ENCODE measurements at places on chromosomes 3 and 15.

- no peak for DNase-seq
Observed at GRCh38 chr3:45921158-45922038, 21.9 kb upstream of the CXCR6 start.

GRCh38 chr15:57286446-57287122 lies 89.7 kb upstream of the CGNL1 start:
- no peak for DNase-seq

GRCh38 chr3:48425281-48425812 lies 4.5 kb downstream of the PLXNB1 start:
- no peak for DNase-seq

DNA sequence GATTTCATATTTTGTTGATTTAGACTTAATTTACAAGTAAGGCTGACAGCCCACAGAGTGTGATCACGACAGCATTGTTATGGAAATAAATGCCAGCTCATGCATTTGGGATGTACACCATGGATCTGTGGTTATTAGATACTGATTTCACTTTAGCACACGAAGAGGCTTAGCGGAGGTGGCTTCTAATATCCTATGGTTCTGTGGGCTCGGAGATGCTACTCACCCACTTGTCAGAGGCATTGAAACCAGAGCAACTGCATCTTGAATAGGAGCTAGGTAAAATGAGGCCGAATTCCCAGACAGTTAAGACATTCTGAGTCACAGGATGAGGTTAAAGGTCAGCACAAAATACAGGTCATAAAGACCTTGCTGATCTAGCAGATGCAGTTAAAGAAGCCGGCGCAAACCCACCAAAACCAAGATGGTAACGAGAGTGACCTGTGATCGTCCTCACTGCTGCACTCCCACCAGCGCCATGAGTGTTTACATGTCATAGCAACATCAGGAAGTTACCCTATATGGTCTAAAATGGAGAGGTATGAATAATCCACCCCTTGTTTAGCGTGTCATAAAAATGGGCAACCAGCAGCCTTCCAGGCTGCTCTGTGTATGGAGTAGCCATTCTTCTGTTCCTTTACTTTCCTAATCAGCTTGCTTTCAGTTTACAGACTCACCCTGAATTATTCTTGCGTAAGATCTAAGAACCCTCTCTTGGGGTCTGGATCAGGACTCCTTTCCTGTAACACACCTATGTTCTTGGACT lies 117.5 kb downstream of the PGPEP1L start:
- DNase-seq, result no peak

- no peak for DNase-seq
Observed at GRCh38 chr3:170941551-170941950, 33.1 kb upstream of the EIF5A2 start.

DNA sequence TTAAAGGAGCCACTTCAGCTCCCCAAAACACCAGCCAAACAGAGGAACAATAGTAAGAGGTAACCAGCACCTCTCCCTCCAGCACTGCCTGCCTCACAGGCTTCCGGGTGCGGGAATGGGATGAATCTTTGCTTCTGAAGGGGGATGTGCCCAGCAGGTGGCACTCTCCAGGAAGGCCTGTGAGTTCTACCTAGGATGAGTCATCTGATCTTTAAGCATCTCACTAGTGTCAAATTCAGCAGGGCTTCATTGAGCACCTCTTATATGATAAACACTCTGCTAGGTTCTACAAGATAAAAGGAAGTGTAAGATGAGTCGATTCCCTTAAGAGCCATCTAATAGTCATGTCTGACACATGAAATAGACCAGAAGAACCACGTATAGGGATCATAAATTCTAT lies 237.4 kb upstream of the UMPS start:
- DNase-seq, result peak; percentile 17

DNA sequence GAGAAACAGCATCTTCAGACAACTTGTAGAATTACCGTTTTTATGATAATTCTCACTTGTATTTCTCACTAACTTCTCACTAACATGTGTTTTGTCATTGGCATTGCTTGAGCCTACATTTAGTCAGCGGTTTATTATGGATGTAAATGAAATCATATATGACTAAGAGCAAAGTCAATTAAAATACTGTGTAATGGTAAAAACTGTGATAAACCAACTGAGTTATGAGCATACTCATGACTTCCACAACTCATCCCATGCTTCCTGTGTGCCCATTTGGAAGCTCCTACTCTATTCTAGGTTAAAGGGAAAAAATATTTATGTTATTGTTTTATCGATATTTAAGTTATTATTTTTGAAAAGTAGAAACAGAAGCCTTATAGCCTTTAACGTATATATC lies 12.8 kb downstream of the PXK start:
- DNase-seq, result no peak

- DNase-seq, result peak; percentile 54
Observed at GRCh38 chr3:53255423-53255774, 423 bp downstream of the TKT start.

GRCh38 chr3:139455855-139456254 lies 20.5 kb downstream of the RBP2 start:
- peak; percentile 4 for DNase-seq

All from DND-41 (cell line).